ENCODE measurements at places on chromosomes 7 and 10.

GRCh38 chr10:71209352-71209715, 3.0 kb upstream of the UNC5B start:
- no peak for DNase-seq

- no peak for DNase-seq
Observed at GRCh38 chr7:15936991-15937390, 250.5 kb upstream of the MEOX2 start.

DNA sequence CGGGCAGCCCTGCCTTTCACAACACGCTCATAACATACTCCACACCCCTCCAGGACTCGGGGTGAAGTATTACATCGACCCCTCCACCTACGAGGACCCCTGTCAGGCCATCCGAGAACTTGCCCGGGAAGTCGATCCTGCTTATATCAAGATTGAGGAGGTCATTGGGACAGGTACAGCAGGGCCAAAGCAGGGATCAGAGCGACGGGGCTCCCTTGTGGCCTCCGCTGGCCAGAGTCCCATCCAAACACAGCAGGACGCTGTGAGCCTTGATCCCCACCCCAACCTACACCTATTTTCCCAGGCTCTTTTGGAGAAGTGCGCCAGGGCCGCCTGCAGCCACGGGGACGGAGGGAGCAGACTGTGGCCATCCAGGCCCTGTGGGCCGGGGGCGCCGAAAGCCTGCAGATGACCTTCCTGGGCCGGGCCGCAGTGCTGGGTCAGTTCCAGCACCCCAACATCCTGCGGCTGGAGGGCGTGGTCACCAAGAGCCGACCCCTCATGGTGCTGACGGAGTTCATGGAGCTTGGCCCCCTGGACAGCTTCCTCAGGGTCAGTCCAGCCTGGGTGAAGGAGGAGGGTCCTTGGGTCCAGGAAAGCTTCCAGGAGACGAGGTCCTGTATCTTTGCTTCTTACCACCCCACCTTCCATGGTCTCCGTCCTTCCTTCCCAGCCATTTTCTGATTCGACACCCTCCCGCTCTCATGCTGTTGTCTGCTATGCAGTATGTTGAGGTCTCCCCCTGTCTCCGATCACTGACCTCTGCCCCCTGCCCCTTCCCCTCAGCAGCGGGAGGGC, 13.5 kb downstream of the EPHB6 start:
- no peak for DNase-seq

- no peak for DNase-seq
Observed at GRCh38 chr10:3485057-3485686, 299.8 kb downstream of the KLF6 start.

GRCh38 chr7:121204537-121204936, 124.3 kb upstream of the WNT16 start:
- peak; percentile 48 for DNase-seq

Data from GM04504 (cell line).